ENCODE measurements at places on chromosomes 7 and 10.

- DNase-seq: no peak
Measured at GRCh38 chr7:150620061-150620460, 12.1 kb downstream of the GIMAP6 start.

- no peak for DNase-seq
Measured at GRCh38 chr7:1918881-1919525, 248.9 kb downstream of the ELFN1 start.

- DNase-seq: no peak
Measured at GRCh38 chr10:129075508-129075907, 391.5 kb upstream of the MGMT start.

- DNase-seq: no peak
Measured at GRCh38 chr7:55526770-55527169, 45.5 kb downstream of the VOPP1 start.

DNA sequence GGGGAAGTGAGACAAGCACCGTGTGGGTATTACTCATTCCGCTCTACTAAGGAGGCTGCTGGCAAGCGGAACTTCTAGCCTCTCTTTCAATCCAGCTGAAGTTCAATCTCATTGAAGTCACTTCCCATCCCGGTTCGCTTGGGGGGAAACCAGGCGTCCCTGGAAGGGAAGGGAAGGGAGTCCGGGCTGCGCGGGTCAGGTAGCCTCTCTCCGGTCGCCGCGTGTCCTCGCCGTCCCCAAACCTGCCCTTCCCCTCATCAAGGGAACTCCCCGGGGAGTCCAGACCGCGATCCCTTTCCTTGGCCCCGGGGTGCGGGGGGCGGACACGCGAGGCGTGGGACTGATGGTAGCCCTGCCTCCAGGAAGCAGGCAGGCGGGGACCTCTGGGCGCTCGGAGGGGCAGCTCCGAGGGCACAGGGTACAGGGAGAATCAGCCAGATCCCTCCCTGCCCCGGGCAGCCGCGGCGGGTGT is 598 bp upstream of the ZEB1 start:
- peak; percentile 51 for DNase-seq

- no peak for DNase-seq
Measured at GRCh38 chr10:125362950-125363349, 202.6 kb upstream of the CTBP2 start.

GRCh38 chr10:70774810-70775678 is 10.1 kb downstream of the TBATA start:
- DNase-seq: no peak

- DNase-seq: no peak
Measured at GRCh38 chr7:51014811-51015210, 232.1 kb upstream of the GRB10 start.

- DNase-seq: no peak
Measured at GRCh38 chr10:47262606-47263533, 37.1 kb upstream of the GDF10 start.

DNA sequence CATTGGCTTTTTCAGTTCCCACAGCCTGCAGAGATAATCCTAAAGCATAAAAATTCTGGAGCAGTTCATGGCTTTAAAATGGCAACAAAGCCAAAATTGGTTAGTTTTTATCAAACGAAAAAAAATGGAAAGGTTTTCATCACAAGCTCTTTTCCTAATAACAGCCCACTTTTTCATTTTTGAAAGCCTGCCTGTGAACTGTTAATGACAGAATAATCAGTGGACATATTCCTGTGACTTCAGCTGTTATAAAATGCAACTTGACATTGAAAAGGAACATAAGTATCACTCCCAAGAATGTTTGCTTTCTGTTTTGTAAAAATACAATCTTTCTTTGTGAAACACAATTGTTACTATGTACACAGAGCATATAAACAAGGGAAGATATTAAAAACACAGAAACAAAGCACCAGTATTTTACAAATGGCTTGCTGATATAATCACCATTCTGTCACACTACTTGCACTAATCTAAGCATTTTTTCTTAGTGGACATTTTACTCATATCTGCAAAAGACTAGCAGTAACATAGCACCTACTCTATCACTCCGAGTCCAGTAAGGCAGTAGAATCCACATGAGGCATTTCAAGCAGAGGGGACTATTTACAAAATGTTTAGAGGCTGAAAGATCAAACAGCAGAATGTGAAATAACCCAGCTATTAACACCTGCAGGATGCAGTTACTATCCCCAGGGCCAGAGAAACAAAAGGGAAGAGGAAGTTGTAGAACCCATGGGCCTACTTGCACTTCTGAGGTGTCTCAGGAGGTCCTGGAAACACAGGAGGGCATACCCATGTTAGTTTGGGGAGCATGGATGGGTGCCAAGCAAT is 26.4 kb downstream of the MACC1 start:
- DNase-seq: no peak

DNA sequence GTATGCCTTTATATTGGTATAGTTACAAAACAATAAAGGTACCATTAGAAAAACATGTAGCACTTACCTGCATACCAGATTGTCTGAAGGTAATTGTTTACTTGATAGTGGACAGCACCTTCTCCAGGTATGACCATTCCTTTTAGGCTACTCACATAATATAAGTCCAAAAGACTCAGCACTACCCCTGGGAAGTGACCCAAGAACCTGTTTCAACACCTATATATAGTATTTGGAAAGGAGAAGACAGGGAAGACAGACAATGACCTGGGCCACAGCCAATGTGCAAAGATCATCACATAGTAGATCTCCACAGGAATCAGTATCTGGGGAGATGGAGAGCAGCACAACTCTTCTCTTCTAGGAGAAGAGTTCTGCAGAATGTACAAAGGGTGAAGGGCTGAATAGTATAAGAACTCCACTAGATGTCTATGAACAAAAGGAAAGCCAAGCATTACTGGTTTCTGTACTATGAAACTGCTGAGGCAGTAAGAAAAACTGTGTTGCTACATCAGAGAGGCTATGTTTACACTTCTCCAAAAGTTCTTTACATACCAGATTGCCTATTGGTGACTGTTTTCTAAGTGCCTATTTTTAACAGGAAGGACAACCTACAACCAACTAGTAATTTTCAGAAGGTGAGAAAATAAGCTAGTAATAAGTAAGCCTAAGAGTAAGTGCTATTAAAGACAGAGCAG is 159.2 kb downstream of the BTAF1 start:
- DNase-seq: no peak

GRCh38 chr7:120842121-120842621 is 15.8 kb downstream of the TSPAN12 start:
- no peak for DNase-seq

GRCh38 chr10:112955582-112956421 is 5.8 kb downstream of the TCF7L2 start:
- DNase-seq: no peak

DNA sequence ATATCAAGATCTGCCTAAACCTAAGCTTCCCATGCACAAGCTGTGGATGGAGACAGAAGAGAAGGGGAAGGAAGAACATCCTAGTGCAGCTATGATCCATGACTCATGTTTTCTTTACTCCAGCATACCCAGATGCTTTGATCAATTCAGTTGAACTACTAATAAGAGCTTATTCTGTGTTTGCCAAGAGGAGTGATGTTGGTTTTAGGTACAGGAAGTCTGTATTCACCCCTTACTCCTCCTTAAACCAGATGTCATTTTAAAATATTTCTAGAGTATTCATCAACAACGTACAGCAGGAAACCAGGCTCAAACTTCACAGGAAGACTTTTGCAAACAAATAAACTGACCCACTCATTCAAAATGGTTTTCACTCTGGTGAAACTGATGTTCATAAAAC is 29.2 kb downstream of the PANK1 start:
- no peak for DNase-seq

All from stimulated activated CD4-positive, alpha-beta T cell treated with anti-CD3 and anti-CD28 coated beads, Interleukin-4, amount 100 ng/mL, for 48 hours (primary cell).